ENCODE measurements at places on chromosomes 6 and 20. TPM values are rescaled to one million over a fixed set of nuclear protein-coding genes. Genes with fewer than 3 reads are reported as not detected.

DNA sequence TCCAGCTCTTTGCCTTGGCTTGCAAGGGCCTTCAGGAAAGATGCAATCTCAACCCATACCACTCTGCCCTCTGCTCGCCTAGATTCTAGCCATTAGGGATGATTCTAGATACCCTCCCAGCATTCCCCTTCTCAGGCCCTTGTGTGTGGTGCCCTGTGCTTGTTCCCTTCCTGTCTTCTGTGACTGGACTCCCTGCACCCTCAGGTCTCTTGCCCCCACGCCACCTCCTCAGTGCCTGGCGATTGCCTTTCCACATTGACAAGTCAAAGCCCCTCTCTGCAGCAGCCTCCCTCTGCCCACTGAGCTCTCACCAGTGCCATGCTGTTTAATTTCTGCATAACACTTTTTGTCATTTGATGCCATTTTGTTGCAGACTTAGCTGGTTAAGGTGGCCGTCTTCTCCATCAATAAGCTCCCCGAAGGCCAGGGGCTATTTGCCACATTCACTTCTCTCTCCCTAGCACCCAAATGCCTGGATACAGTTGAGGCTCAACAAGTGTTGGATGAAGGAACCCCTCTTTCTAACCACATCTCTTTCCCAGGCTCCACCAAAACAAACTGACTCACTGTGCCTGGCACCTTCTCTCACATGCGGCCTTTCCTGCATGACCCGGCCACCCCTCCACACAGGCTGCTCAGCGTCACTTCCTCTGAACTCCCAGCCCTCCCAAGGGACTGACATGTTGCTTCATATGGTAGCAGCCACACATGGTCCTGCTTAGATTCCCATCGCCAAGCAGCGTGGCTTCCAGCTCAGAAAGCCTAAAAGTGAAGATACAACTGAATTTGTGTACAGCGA, 4.6 kb upstream of the TXNDC5 start:
- no peaks in the 10 kb centered on the region for H3K27me3 ChIP-seq
- no peak overlapping the region for H3K4me3 ChIP-seq
- no peak overlapping the region for H3K27ac ChIP-seq

TCF21 gene
- 12.5 TPM for total RNA-seq

TINAG gene
- total RNA-seq = not detected

MTFR2 gene
- 1.2 TPM for total RNA-seq

TRIM31 gene
- not detected for total RNA-seq

- H3K36me3 ChIP-seq = no peaks in the 10 kb centered on the region
- H3K27ac ChIP-seq = no peak overlapping the region
- no peaks in the 10 kb centered on the region for H3K27me3 ChIP-seq
- no peaks in the 10 kb centered on the region for H3K4me1 ChIP-seq
- H3K4me3 ChIP-seq = no peak overlapping the region
- DNase-seq = no peak
Measured at GRCh38 chr20:22354647-22355046, 229.7 kb downstream of the FOXA2 start.

- no peaks in the 10 kb centered on the region for H3K36me3 ChIP-seq
- no peaks in the 10 kb centered on the region for H3K27me3 ChIP-seq
- H3K4me3 ChIP-seq = peak within 1 kb of the TSS; percentile 18
- DNase-seq = no peak
- H3K4me1 ChIP-seq = no peaks in the 10 kb centered on the region
Measured at GRCh38 chr6:62285612-62286469, at the start of gene KHDRBS2. KHDRBS2 (minus strand) TSS chr6:62286225.

DNA sequence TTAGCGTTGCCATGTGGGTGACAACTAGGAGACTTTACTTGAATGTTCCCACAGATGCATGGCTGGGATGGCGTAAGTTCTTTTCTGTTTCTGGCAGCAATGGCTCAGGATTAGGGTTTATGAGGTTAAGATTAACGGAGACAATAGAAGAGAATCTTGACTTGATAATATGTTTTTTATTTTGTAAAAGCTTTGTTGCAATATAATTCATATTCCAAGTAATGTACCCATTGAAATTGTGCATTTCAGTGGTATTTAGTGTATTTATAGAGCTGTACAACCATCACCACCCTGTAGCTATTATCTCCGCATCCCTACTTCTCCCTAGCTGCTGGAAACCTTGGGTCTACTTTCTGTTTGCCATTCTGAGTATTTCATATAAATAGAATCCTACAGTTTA, 349.2 kb downstream of the UTRN start:
- H3K36me3 ChIP-seq = no peaks in the 10 kb centered on the region
- no peak for DNase-seq
- H3K4me3 ChIP-seq = no peak overlapping the region
- H3K4me1 ChIP-seq = no peaks in the 10 kb centered on the region

VEGFA gene
- 194 TPM for total RNA-seq

LIME1 gene
- total RNA-seq = 32.4 TPM

- no peaks in the 10 kb centered on the region for H3K36me3 ChIP-seq
- H3K27me3 ChIP-seq = no peaks in the 10 kb centered on the region
- peaks cover 35% of the 10 kb centered on the region for H3K4me1 ChIP-seq
- H3K4me3 ChIP-seq = no peak overlapping the region
- H3K27ac ChIP-seq = no peak overlapping the region
Measured at GRCh38 chr6:35036828-35037663, 104.1 kb downstream of the TCP11 start.

HTR1E gene
- not detected for total RNA-seq

GMNN gene
- total RNA-seq = 13.5 TPM

DNA sequence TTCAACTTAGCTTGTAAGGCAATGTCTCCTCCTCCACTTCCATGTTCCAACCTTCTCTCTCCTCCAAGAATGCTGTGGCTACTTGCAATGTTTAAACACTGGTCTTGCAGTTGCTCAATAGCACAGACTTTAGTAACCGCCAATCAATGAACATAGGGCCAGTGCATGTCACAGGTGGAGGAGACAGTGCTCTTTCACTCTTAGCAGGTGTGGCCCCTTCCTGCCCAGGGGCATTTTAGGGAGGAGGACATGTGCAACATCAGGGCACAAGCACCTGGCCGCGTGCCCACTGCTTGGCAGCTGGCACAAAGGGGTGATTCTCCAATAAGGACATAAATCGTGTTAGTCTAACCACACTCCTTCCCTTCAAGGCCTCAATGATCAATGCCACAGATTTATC, 41.3 kb downstream of the ADGRF1 start:
- H3K4me3 ChIP-seq = no peak overlapping the region
- no peak overlapping the region for H3K27ac ChIP-seq
- no peak for DNase-seq

- no peaks in the 10 kb centered on the region for H3K36me3 ChIP-seq
- H3K4me1 ChIP-seq = no peaks in the 10 kb centered on the region
- no peak overlapping the region for H3K27ac ChIP-seq
- DNase-seq = no peak
Measured at GRCh38 chr6:119557239-119557638, 207.7 kb upstream of the MAN1A1 start.

FAM184A gene
- 3.4 TPM for total RNA-seq

GRCh38 chr20:53734006-53734688, 140.5 kb upstream of the ZNF217 start:
- peaks cover 32% of the 10 kb centered on the region for H3K4me1 ChIP-seq
- no peak for DNase-seq
- H3K27ac ChIP-seq = no peak overlapping the region

GRCh38 chr6:105372849-105373182, 30.1 kb downstream of the PREP start:
- no peaks in the 10 kb centered on the region for H3K36me3 ChIP-seq
- H3K27me3 ChIP-seq = no peaks in the 10 kb centered on the region
- H3K27ac ChIP-seq = no peak overlapping the region
- no peak overlapping the region for H3K4me3 ChIP-seq

- no peaks in the 10 kb centered on the region for H3K27me3 ChIP-seq
- H3K36me3 ChIP-seq = no peaks in the 10 kb centered on the region
- peaks cover 17% of the 10 kb centered on the region for H3K4me1 ChIP-seq
- peak overlapping the region; percentile 84 for H3K4me3 ChIP-seq
- H3K27ac ChIP-seq = peak overlapping the region; percentile 91
Measured at GRCh38 chr6:90297115-90297866, 648 bp upstream of the BACH2 start.

- no peak overlapping the region for H3K27ac ChIP-seq
- no peaks in the 10 kb centered on the region for H3K36me3 ChIP-seq
- H3K4me1 ChIP-seq = no peaks in the 10 kb centered on the region
- DNase-seq = no peak
- H3K27me3 ChIP-seq = no peaks in the 10 kb centered on the region
- H3K4me3 ChIP-seq = no peak overlapping the region
Measured at GRCh38 chr20:37259031-37259430, 2.6 kb downstream of the GHRH start.

PMEPA1 gene
- total RNA-seq = 11.3 TPM

- no peak for DNase-seq
- H3K36me3 ChIP-seq = no peaks in the 10 kb centered on the region
- no peak overlapping the region for H3K27ac ChIP-seq
Measured at GRCh38 chr6:140083375-140083774, 708.9 kb upstream of the CITED2 start.

GRCh38 chr6:35569011-35569461, 56.3 kb upstream of the TULP1 start:
- no peak overlapping the region for H3K4me3 ChIP-seq
- DNase-seq = no peak
- peaks cover 7% of the 10 kb centered on the region for H3K36me3 ChIP-seq
- H3K27ac ChIP-seq = no peak overlapping the region

MOCS3 gene
- total RNA-seq = 3.2 TPM

- no peak overlapping the region for H3K27ac ChIP-seq
- H3K36me3 ChIP-seq = no peaks in the 10 kb centered on the region
- no peak for DNase-seq
- H3K4me1 ChIP-seq = no peaks in the 10 kb centered on the region
Measured at GRCh38 chr6:132359886-132360285, 41.4 kb downstream of the MOXD1 start.

- H3K36me3 ChIP-seq = no peaks in the 10 kb centered on the region
- no peak overlapping the region for H3K4me3 ChIP-seq
- H3K27ac ChIP-seq = no peak overlapping the region
- H3K4me1 ChIP-seq = no peaks in the 10 kb centered on the region
- no peaks in the 10 kb centered on the region for H3K27me3 ChIP-seq
- no peak for DNase-seq
Measured at GRCh38 chr6:170461556-170462365, 91.3 kb downstream of the PSMB1 start.

- no peak overlapping the region for H3K4me3 ChIP-seq
- no peak overlapping the region for H3K27ac ChIP-seq
- no peak for DNase-seq
- no peaks in the 10 kb centered on the region for H3K27me3 ChIP-seq
- H3K36me3 ChIP-seq = no peaks in the 10 kb centered on the region
- H3K4me1 ChIP-seq = no peaks in the 10 kb centered on the region
Measured at GRCh38 chr6:47836639-47837038, 54.8 kb downstream of the OPN5 start.

GRCh38 chr6:149834513-149835481, 29.4 kb downstream of the LRP11 start:
- H3K27me3 ChIP-seq = no peaks in the 10 kb centered on the region
- DNase-seq = no peak
- no peak overlapping the region for H3K4me3 ChIP-seq

DNA sequence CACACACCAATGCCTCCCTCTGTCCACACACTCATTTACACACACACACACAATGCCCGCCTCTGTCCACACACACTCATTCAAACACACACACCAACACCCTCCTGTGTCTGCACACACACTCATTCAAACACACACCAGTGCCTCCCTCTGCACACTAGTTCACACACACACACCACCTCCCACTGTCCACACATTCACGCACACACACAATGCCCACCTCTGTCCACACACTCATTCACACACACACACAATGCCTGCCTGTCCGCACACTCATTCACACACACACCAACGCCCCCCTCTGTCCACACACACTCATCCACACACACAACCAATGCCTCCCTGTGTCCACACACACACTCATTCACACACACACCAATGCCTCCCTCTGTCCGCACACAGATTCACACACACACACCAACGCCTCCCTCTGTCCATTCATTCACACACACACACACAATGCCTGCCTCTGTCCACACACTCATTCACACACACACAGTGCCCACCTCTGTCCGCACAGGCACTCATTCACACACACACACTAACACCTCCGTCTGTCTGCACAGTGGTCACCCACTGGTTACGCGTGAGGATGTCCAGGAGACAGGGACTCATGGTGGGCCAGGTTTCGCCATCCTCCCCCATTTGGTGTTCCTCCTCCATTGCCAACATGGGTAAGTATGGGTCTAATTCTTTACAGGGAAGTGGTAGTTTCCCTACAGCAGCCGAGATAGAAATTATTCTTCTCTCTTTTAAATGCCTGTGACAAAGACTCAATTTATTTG, 62.4 kb upstream of the THBS2 start:
- H3K4me1 ChIP-seq = no peaks in the 10 kb centered on the region
- H3K4me3 ChIP-seq = no peak overlapping the region
- no peak overlapping the region for H3K27ac ChIP-seq
- DNase-seq = no peak
- H3K36me3 ChIP-seq = no peaks in the 10 kb centered on the region

- H3K4me3 ChIP-seq = peak overlapping the region; percentile 31
- no peaks in the 10 kb centered on the region for H3K27me3 ChIP-seq
- no peak for DNase-seq
- peak overlapping the region; percentile 78 for H3K27ac ChIP-seq
- H3K4me1 ChIP-seq = peaks cover 35% of the 10 kb centered on the region
Measured at GRCh38 chr6:148760568-148761526, 14.0 kb downstream of the UST start.

RIMS1 gene
- 5.2 TPM for total RNA-seq

TCEA2 gene
- 33.1 TPM for total RNA-seq

PTCRA gene
- not detected for total RNA-seq

RAB44 gene
- 0.49 TPM for total RNA-seq

DNA sequence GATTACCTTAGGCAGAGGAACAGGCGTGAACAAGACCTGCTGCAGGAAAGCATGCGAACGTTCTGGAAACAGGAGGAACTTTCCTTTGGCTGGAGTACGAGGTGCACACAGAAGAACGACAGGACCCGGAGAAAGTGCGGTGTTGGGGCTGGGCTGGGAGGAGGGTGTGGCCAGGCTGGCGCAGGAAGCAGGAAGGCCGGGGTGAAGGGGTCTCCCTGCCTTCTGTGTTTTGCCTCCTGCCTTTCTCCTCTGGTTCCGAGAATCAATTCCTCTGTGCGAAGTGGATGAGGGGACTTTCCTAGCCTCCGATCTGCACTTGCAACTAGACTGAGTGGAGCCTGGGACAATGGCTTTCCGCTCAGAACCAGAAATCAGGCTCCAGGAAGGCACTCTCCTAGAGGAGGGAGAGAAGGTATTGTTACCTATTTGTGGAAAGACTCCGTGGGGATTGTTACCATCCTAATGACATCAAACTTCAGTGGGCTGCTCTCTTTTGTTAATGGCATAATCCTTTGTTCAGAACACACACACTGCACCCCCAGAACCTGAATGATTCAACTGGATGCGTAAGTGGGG, 22.9 kb upstream of the PLEKHG1 start:
- no peaks in the 10 kb centered on the region for H3K4me1 ChIP-seq
- no peak for DNase-seq
- no peak overlapping the region for H3K4me3 ChIP-seq
- no peak overlapping the region for H3K27ac ChIP-seq
- H3K27me3 ChIP-seq = no peaks in the 10 kb centered on the region

DNA sequence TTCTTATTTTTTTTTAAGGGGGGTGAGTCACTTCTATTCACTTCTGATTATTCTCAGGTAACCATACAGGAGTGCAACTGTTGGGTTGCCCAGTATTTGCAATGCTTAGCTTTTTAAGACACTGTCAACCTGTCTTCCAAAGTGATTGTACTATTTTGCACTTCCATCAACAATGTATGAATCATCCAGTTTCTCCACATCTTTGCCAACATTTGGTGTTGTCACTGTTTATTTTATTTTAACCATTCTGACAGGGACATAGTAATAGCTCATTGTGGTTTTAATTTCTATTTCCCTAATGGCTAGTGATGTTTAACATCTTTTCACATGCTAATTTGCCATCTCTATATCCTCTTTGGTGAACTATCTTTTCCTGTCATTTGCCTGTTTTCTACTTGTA, 1.4 kb upstream of the SLC13A3 start:
- no peaks in the 10 kb centered on the region for H3K36me3 ChIP-seq
- no peak overlapping the region for H3K4me3 ChIP-seq
- DNase-seq = no peak
- H3K4me1 ChIP-seq = no peaks in the 10 kb centered on the region
- no peaks in the 10 kb centered on the region for H3K27me3 ChIP-seq

Data from vagina (tissue), 2 donors.